ENCODE measurements at places on chromosomes 2 and 18. TPM values are rescaled to one million over a fixed set of nuclear protein-coding genes. Genes with fewer than 3 reads are reported as not detected.

- no peak for DNase-seq
Measured at GRCh38 chr2:46096260-46096659, 200.9 kb upstream of the EPAS1 start.

The GBX2 gene
- not detected for total RNA-seq

DNA sequence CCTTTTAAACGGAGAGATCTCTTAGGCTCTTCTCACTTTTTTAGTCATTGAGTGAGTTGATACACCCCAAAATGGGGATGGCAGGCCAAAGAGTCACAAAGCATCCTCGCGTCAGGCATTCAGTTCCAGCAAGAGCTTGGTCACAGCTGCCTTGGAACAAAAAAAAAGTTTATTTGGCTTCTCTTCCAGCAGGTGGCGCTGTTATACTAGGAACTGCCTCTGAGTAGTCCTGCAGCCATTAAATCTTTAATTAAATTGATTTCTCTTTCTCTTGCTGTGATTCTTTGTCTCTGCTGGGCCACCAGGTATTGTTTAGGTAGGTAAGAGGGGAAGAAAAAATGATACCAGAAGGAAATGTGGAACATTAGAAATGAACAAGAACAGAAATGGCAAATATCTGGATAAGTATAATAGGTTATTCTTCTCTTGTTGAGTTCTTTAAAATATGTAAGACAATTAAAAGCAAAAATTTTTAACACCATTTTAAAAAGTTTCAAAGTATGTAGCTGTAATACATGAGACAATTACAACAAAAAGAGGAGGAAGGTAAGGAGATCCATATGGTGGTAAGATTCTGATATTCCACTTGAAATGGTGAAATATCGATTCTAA is 175.1 kb downstream of the GALNT1 start:
- DNase-seq, result peak; percentile 26

GRCh38 chr2:36357847-36358659 is 2.5 kb downstream of the CRIM1 start:
- no peak for DNase-seq

- DNase-seq, result no peak
Measured at GRCh38 chr2:8602809-8603208, 79.0 kb upstream of the ID2 start.

- no peak for DNase-seq
Measured at GRCh38 chr2:58186501-58186900, 54.6 kb downstream of the FANCL start.

DNA sequence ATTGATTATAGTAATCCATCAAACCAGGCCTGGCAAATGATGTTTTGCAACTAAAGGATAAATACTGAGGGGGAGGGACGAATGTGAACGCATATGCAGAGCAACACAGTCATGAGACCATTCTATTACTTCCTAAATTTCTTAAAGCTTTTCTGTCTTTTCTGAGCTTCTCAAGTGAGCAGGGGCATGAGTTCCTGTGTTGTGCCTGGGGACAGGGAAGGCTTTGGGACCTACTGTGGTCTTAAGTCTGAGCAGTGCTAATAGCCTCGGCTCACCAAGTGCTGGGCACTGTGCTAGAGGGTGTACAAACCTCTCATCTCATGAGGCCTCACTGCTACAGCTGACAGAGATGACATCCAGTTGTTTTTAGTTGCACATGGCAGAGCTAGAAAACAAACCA is 182.4 kb downstream of the NEDD4L start:
- DNase-seq, result no peak
